ENCODE measurements at places on chromosomes 13 and 19.

DNA sequence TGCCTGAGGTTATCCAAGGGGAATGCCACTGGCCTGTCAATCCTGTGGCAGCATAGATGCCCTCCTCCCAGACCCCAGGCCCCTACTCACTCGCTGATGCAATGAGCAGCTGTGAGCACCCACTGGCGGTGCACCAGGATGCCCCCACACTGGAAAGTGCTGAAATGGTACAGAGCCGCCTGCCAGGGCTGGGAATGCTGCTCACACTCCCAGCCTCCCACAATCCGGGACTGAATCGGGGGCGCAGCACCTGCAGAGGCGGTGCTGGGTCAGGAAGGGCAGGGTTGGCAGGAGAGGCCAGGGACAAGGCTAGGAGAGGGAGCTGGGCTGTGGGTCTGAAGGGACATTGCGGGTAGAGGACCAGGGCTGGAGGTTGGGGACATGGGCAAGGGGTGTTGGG, 2.0 kb downstream of the KLK1 start:
- DNase-seq: no peak

DNA sequence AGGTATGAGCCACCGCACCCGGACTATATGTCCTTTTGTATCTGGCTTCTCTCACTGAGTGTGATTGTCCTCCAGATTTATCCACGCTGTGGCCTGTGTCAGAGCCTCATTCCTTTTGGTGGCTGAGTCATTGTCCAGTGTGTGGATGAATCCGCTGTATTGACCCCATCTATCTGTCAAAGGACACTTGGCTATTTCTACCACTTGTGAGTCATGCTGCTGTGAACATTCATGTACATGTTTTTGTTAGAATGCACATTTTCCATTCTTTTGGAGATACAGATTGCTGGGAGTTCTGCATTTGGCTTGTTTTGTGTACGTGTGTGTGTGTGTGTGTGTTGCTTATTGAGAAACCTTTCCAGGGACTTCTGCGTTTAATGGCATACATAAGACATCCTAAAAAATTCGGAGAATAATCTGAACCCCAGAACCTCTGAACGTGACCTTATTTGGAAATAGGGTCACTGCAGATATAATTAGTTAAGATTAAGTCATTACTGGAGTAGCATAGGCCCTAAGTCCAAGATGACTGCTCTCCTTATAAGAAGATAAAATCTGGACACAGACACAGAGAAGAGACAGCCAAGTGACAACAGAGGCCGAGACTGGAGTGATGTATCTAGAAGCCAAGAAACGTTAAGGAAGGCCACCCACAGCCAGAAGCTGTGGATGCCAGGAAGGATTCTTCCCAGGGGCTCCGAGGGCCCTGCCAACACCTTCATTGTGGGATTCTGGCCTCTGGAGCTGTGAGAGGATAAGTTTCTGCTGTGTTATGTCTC, 4.9 kb upstream of the GIPC3 start:
- DNase-seq: no peak

GRCh38 chr19:2488942-2489731, 13.2 kb downstream of the GADD45B start:
- no peak for DNase-seq

DNA sequence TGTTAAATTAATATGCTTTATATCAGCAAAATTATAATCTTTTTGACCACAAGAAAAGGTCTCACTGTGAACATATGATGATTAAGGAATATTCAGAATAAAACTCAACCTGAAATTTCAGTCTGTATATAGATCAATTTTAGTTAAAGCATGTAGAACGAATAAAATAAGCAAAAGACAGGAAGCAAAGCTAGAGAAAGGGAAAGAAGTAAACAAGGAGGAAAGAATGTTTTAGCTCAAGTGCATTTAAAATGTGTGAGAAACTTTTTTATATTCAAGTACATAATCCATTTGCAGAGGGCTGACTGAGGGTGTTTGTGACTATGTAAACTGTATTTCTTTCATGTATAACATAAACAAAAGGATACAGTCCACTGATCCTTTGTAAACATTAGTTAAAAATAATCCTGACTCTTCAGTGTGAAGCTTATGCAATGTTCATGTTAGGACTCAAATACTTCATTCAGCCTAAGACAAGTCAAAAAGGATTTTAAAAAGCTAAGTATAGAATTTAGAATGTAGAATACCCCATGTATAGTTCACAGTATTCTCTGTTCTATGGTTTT, 472.1 kb downstream of the DIAPH3 start:
- DNase-seq: no peak

DNA sequence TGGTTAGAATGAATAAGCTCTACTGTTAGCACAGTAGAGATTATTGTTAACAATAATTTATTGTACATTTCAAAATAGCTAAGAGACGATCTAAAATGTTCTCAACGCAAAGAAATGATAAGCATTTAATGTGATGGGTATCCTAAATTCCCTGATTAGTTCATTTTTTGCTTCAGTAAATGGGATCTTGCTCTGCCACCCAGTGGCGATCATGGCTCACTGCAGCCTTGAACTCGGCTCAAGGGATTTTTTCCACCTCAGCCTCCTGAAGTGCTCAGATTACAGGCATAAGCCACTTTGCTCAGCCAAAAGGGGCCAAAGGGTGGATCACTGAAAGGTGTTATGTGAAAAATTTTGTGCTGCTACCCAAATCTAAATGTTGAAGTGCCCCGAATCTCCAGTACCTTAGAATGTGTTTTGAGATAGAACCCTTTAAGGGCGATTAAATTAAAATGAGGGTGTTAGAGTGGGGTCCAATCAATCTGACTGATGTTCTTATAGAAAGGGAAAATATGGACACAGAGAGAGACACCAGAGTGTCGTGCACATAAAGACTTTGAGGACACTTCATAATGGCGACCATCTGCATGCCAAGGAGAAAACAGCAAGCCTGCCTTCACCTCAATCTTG, 31.5 kb upstream of the ZNF766 start:
- DNase-seq: peak; percentile 71

All from CD4-positive, alpha-beta T cell treated with Interleukin-12 subunit alpha and Interleukin-12 subunit beta, for 1 hour (primary cell).